ENCODE measurements at places on chromosomes 5 and 9. TPM values are rescaled to one million over a fixed set of nuclear protein-coding genes. Genes with fewer than 3 reads are reported as not detected.

DNA sequence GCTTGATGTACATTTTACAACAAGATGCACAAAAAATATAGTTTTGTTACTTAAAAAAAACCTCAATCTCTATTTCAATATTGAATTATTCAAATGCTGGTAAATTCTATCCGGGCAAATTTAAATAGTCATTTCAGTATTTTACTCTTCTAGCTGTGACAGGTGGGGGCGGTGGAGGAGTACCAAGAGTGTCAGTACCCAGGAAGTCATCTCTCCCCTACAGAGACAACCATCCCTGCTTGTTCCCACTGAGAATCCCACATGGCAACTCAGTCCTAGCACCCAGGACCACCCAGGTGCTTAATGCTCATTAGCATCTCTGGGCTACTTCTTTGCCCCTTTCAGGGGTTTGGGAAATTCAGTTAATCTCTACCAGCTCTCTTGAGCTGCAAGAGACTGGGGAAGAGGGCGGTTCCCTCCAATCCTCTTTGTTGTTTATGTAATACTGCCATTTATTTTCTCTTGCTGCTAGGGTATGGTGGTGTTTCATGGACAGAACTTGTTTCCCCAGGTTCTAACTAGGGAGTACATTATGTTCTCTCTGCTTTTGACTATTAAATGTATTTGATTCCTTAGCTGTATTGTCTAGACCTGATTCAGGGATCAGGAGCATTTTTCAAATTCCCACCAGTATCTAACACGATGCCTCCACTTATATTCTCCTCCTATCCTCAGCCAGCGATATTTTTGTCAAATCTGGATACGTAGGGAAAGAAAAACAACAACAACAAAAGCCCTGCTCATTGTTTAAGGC, 122.5 kb downstream of the CDH18 start:
- no peak for DNase-seq
- H3K4me3 ChIP-seq = no peak overlapping the region
- no peaks in the 10 kb centered on the region for H3K27me3 ChIP-seq
- no peak overlapping the region for H3K27ac ChIP-seq
- H3K4me1 ChIP-seq = no peaks in the 10 kb centered on the region
- H3K36me3 ChIP-seq = no peaks in the 10 kb centered on the region

DNA sequence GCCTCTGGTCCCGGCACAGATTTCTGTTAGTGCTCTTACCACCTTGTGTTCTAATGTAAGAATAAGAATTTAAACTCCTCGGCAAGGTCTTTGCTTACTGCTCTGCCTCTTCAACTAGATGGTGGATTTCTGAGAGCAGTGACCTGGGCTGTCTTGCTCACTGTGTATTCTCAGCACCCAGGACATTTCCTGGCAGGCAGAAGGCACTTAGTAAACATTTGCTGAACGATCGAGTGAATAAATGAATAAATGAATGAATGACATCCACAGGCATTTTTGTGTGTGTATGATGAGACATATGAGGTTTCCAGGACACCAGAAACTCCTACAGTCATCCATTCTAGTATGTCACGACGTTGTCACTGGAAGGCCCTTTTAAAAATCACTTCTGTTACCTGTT, 143.2 kb downstream of the BOD1 start:
- H3K36me3 ChIP-seq = no peaks in the 10 kb centered on the region
- no peaks in the 10 kb centered on the region for H3K4me1 ChIP-seq
- H3K27ac ChIP-seq = no peak overlapping the region
- no peaks in the 10 kb centered on the region for H3K27me3 ChIP-seq
- H3K4me3 ChIP-seq = no peak overlapping the region

GRCh38 chr5:130885027-130885426, 280.0 kb downstream of the HINT1 start:
- no peak overlapping the region for H3K4me3 ChIP-seq
- no peak for DNase-seq
- no peaks in the 10 kb centered on the region for H3K4me1 ChIP-seq
- no peak overlapping the region for H3K27ac ChIP-seq

DNA sequence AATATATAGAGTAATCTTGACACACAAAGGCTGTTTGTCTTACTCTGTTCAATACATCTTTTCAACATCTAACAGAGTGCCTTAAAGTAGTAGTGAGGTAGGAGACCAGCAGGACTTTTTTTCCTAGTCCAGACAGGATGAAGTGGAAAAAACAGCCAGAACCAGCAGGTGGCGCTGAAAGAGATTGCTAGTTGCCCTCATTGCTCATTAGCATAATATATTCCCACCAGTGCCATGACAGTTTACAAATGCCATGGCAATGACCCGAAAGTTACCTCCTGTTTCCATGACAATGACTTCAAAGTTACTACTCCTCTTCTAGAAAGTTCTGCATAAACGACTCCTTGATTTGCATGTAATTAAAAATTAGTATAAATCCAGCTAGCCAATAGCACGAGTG, 387.4 kb downstream of the ACTL7B start:
- no peaks in the 10 kb centered on the region for H3K4me1 ChIP-seq
- no peaks in the 10 kb centered on the region for H3K36me3 ChIP-seq
- no peak for DNase-seq

DNA sequence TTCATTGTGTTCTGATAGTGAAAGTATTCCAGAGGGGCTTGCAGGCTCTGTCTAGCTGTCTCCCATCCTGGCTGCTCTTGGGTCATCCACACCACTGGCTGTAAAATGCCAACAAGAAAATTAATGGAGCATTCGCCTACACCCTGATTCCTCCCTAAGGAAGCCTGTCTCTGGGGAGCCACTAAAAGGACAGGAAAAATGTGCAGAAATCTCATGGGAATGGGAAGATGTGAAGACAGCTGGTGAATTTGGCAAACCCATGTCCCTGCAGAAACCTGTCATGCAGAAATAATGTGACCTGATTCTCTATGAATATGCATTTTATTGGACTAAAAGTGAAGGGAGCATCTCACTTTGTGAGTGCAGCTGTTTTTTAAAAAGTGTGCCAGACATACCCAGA, 265.6 kb downstream of the TUSC1 start:
- H3K27ac ChIP-seq = no peak overlapping the region
- DNase-seq = no peak
- no peaks in the 10 kb centered on the region for H3K4me1 ChIP-seq
- H3K36me3 ChIP-seq = no peaks in the 10 kb centered on the region
- no peak overlapping the region for H3K4me3 ChIP-seq

GRCh38 chr9:76486151-76486550, 27.2 kb downstream of the GCNT1 start:
- DNase-seq = no peak
- no peaks in the 10 kb centered on the region for H3K4me1 ChIP-seq
- H3K27me3 ChIP-seq = no peaks in the 10 kb centered on the region
- H3K27ac ChIP-seq = no peak overlapping the region
- H3K36me3 ChIP-seq = no peaks in the 10 kb centered on the region

Gene TYRP1
- total RNA-seq = not detected

Measured in GM12878 (cell line).